ENCODE measurements at places on chromosomes 4 and X. TPM values are rescaled to one million over a fixed set of nuclear protein-coding genes. Genes with fewer than 3 reads are reported as not detected.

DNA sequence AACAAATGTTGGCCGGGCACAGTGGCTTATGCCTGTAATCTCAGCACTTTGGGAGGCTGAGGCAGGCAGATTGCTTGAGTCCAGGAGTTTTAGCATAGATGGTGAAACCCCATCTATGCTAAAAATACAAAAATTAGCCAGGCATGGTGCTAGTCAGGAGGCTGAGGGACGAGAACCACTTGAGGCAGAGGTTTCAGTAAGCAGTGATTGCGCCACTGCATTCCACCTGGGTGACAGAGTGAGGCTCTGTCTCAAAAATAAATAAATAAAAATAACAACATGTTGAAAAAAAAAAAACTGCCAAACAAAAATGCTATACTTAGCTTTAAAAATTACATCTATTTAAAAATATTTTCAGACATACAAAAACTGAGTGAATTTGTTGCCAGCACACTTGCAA is 374.2 kb upstream of the SMIM31 start:
- no peak for DNase-seq

DNA sequence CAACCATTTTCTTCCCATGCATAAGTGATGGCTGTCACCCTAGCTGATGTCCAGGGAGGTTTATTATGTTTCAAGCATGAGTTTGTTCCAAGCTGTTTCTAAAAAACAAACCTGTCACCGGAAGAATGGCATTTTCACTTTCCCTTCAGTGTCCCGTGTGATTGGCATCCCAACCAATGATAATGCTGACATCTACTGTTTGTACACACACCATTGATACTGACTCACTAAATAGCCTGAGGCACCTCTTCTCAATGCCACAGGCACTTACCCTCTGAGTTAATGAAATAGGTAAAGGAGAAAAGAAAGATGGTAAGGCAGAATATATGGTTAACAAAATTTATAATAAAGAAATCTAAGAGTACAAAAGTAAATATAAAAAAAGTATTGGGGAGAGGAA is 23.1 kb upstream of the VCX2 start:
- no peak for DNase-seq

- DNase-seq, result no peak
These were observed 12.2 kb downstream of the PLAC1 start for GRCh38 chrX:134645936-134646543.

GRCh38 chr4:125522992-125523391 is 208.2 kb downstream of the FAT4 start:
- DNase-seq, result no peak

NALF2 gene
- polyA plus RNA-seq, result not detected

ADGRG2 gene
- polyA plus RNA-seq, result not detected

FAM114A1 gene
- polyA plus RNA-seq, result 12.0 TPM

SPOCK3 gene
- 1.2 TPM for polyA plus RNA-seq

BST1 gene
- polyA plus RNA-seq, result 140 TPM

All from CD14-positive monocyte (primary cell).